Astrocyte (in vitro differentiated cells and primary cell): ENCODE measurements at places on chromosomes 7 and 10. TPM values are rescaled to one million over a fixed set of nuclear protein-coding genes. Genes with fewer than 3 reads are reported as not detected.

Gene KEL
- 0.96 TPM in 1 of 2 replicates, not detected in the other for total RNA-seq

Gene LRRD1
- total RNA-seq, result 0.27 TPM in 1 of 2 replicates, not detected in the other

Gene ZNF365
- total RNA-seq, result 8.9 and 11.0 TPM in 2 replicates

GRCh38 chr10:200405-200804, 65.2 kb downstream of the ZMYND11 start:
- peak; percentile 29 for DNase-seq

DNA sequence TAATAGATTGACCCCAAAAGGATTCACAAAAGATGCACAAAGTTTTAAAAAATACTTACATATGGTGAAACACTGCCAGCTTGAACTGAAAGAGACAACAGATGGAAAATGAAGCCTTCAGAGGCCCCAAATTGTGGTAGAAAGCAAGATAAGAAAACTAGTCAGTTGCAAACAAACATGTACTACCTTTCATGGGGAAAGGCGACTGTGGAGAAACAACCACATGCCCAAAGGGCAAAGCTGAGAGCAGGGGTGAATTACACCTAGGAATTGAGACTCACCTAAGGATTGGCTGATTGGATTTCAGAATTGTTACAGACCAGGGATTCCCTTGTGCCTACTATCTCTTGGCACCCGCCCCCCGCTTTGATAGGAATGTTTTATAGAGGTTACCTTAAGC, 13.1 kb downstream of the EPC1 start:
- DNase-seq, result no peak

DNA sequence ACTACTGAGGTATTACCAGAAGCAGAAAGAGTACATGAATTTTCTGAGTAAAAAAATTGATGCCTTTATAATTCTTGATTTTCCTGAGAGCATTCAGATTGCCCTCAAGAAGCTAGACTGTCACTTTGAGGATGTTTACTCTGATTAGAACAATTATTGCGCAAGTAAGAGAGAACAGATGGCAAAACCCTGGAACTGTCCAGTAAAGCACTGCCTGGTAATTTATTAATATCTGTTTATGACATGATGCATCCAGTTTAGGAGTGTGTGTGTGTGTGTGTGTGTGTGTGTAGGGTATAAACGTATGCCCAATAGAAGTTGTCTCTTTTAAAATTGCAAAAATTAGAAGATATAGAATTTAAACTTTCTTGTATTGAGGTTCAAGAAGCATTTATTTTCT, 379.7 kb downstream of the PHTF2 start:
- DNase-seq, result no peak

DNA sequence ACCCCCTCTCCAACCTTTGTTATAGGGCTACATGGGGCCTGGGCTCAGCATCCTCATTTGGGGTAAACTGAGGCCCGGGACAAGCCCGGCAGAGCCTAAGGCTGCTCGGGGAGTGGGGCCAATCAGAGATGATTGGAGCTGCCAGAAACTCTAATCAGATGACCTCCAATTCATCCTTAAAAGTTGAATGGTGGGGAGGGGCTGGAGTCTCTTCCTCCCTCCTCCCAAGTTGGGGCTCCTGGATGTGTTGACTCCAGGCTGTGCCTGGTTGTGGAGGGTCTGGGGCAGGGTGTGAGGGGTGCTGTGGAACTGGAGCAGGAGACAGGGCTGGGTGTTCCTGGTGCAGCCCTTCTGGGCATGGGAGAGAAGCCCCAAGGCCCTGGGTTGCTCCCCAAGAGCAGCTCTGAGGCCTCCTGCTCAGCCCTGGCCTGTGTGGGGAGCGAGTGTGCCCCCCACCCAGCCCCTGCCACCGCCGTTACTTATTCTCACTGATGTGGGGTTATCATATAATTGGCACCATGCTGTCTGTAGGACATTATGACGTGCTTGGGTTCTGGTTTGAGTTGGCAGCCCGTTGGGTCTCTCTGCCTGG, 2.2 kb downstream of the BHLHA15 start:
- no peak for DNase-seq

DNA sequence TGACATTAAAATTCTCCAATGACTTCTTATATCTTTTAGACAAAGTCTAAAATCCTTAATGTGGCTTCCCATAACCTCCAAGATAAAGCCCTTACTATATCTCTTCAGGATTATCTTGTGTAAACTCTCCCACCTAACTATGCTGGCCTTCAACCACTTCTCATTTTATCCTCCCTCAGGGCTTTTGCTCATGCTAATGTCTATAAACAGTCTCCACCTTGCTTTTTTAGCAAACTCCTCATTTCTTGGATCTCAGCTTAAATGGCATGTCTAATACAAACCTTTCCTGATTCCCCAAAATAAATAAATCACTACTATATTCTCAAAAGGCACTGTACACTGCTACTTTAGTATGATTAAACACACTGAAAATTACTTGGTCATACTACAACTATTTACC, 181.2 kb downstream of the LRRN3 start:
- no peak for DNase-seq

DNA sequence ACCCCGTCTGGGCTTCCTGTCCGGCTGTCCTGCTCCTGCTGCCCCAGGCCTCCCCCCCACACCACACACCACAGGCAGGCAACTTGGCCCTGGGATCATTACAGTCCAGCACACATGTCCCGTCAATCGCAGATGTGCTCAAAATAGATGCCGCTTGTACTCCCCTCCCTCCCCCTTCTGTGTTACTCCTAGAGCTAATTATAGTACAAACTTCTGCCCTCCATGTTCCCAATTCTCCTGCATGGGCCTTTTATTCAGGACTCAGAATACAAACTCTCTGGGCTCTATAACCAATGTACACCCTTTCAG, at the start of gene SYNPO2L:
Gene SYNPO2L, minus strand, starts transcription at position 40 of the 309 bp plus-strand sequence. CDS start 107 bp downstream, outside the sequence.
- DNase-seq, result no peak

GRCh38 chr7:1532456-1533254, 2.2 kb downstream of the MAFK start:
- DNase-seq, result peak; percentile 86

- DNase-seq, result peak; percentile 92
These were observed 145.6 kb downstream of the ADAM12 start for GRCh38 chr10:126242397-126243260.

- DNase-seq, result peak; percentile 43
These were observed 147.9 kb upstream of the FZD8 start for GRCh38 chr10:35789996-35790395.

DNA sequence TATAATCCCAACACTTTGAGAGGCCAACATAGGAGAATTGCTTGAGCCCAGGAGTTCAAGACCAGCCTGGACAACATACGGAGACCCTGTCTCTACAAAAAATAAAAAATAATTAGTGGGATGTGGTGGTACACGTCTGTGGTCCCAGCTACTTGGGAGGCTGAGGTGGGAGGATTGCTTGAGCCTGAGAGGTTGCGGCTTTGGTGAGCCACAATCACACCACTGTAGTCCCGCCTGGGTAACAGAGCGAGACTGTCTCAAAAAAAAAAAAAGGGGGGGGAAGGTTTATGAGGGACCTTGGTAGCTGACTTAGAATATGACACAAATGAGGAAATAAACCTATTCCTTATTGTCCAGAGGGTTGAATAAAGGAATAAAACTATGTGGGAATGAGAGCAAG, 30.8 kb downstream of the SCD start:
- no peak for DNase-seq
